K562 (cell line): ENCODE measurements at places on chromosomes 12 and 14. TPM values are rescaled to one million over a fixed set of nuclear protein-coding genes. Genes with fewer than 3 reads are reported as not detected.

DNA sequence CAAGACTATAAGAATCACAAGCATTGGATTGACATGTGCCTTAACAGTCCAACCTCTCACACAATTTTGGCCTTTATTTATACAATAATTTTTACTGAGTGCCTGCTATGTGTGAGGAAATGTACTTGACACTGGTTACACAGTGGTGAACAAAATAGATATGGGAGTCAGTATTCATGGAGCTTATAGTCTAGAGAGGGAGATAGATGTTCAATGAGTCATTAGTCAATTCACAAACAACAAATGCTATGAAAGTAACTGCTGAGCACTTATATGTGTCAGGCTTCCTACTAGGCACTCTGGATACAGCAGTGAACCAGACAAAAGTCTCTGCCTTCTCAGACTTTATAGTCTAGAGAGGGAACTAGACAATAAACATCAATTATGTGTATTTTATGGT, 3.7 kb downstream of the CFAP54 start:
- no peaks in the 10 kb centered on the region for H3K27me3 ChIP-seq
- no peaks in the 10 kb centered on the region for H3K36me3 ChIP-seq
- no peak overlapping the region for H3K4me3 ChIP-seq
- no peak for DNase-seq
- no peak overlapping the region for H3K27ac ChIP-seq
- H3K4me1 ChIP-seq = peaks cover 3% of the 10 kb centered on the region; the same call in 1 of the 3 replicates

GRCh38 chr12:114902665-114903064, 218.7 kb upstream of the TBX3 start:
- H3K4me1 ChIP-seq = no peaks in the 10 kb centered on the region
- H3K36me3 ChIP-seq = no peaks in the 10 kb centered on the region
- DNase-seq = no peak
- no peak overlapping the region for H3K27ac ChIP-seq
- no peaks in the 10 kb centered on the region for H3K27me3 ChIP-seq

GRCh38 chr12:71125515-71125914, 32.3 kb downstream of the TSPAN8 start:
- H3K27ac ChIP-seq = peak overlapping the region; percentile 39; the same call in 1 of the 3 replicates
- no peak overlapping the region for H3K4me3 ChIP-seq
- DNase-seq = no peak
- no peaks in the 10 kb centered on the region for H3K27me3 ChIP-seq
- H3K36me3 ChIP-seq = no peaks in the 10 kb centered on the region

DNA sequence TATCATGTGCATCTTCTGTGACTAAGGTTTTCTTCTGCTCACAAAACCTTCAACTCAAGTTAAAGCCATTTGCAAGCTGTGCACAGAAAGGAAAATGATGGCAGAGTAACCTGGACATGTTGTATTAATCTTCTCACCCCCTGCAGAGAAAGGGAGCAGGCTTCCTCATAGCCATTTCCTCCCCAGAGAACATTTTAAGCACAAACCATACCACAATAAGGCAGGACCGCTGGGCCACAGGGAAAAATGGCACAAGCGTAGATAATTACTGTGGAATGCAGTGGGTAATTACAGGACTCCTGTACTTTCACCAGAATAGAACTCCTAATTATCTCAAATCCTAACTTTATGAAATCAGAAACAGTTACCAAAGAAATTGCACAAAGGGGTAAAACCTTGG, 215.7 kb downstream of the KIF21A start:
- H3K36me3 ChIP-seq = no peaks in the 10 kb centered on the region
- no peak overlapping the region for H3K4me3 ChIP-seq
- H3K27me3 ChIP-seq = no peaks in the 10 kb centered on the region
- H3K4me1 ChIP-seq = no peaks in the 10 kb centered on the region
- DNase-seq = no peak

Gene CBLN3
- 0.44 and 0.67 TPM in 2 replicates for total RNA-seq

Gene LRRC43
- not detected in 2 replicates for total RNA-seq

Gene SETD1B
- 23.6 and 26.6 TPM in 2 replicates for total RNA-seq

Gene GPRC5D
- total RNA-seq = not detected in 2 replicates

GRCh38 chr12:2287151-2287550, 234.4 kb downstream of the CACNA1C start:
- DNase-seq = no peak
- no peak overlapping the region for H3K27ac ChIP-seq
- H3K36me3 ChIP-seq = no peaks in the 10 kb centered on the region
- peaks cover 33% of the 10 kb centered on the region for H3K27me3 ChIP-seq
- H3K4me1 ChIP-seq = no peaks in the 10 kb centered on the region

Gene AQP2
- total RNA-seq = not detected in 2 replicates
